ENCODE measurements at places on chromosomes 7 and 10.

GRCh38 chr7:111092406-111093236, 1.7 kb downstream of the LRRN3 start:
- DNase-seq = no peak

- no peak for DNase-seq
These were observed 36.1 kb downstream of the ABRAXAS2 start for GRCh38 chr10:124837687-124838086.

GRCh38 chr10:42960491-42960990, 116.3 kb upstream of the RET start:
- no peak for DNase-seq

DNA sequence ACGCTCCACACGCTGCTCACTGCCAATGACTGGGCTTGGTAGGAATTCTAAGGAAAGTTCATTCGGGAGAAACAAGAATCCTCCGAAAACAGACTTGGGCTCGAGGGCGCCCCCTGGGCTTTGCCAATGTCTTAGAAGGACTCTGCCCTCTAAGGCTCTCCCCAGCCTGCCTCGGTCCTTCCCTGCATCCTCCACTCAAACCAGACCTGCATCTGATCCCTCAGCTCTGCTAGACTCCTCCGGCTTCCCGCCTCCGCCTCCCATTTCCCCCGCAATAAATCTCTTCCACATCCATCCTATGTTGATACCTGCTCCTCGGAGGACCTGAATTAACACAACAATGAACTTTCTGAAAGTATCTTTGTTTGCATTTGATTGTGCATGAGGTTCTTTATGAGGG, 177.6 kb downstream of the PLPP4 start:
- no peak for DNase-seq

DNA sequence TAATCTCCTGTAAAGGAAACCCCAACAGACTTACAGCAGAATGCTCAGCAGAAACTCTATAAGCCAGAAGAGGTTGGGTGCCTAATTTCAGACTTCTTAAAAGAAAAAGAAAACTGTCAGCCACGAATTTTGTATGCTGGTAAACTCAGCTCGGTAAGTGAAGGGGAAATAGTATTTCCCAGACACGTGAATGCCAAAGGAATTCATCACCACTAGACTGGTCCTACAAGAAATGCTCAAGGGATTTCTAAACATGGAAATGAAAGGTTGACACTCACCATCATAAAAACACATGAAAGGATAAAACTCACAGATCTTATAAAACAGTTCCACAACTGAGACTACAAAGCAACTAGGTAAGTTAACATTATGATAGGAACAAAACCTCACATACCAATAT, 68.6 kb downstream of the GLCCI1 start:
- no peak for DNase-seq

GRCh38 chr7:74103219-74103772, 19.7 kb downstream of the LIMK1 start:
- DNase-seq = no peak

GRCh38 chr7:137873524-137873923, 26.8 kb upstream of the DGKI start:
- no peak for DNase-seq

GRCh38 chr7:15685358-15686294, 857 bp downstream of the MEOX2 start:
- DNase-seq = no peak

GRCh38 chr7:130191791-130192190, 13.4 kb downstream of the TMEM209 start:
- DNase-seq = no peak

DNA sequence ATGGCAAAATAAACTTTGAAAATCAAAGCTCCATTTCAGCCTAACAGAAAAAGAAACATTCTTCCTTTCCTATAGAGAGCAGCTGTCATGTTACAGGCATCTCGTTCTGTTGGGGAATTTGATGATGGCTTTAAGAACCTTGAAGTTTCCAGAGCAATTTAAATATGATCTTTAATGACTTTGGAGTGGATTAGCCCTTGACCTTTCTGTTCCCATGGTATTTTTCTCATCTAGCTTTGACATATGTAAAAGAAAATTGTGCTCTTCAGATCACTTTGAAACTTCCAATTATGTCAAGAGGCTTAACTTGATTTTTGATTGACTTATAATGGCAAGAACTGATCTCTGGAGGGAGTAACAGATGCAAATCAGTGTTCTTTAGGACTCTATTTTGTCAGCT, 157.6 kb upstream of the SEMA3E start:
- DNase-seq = no peak

DNA sequence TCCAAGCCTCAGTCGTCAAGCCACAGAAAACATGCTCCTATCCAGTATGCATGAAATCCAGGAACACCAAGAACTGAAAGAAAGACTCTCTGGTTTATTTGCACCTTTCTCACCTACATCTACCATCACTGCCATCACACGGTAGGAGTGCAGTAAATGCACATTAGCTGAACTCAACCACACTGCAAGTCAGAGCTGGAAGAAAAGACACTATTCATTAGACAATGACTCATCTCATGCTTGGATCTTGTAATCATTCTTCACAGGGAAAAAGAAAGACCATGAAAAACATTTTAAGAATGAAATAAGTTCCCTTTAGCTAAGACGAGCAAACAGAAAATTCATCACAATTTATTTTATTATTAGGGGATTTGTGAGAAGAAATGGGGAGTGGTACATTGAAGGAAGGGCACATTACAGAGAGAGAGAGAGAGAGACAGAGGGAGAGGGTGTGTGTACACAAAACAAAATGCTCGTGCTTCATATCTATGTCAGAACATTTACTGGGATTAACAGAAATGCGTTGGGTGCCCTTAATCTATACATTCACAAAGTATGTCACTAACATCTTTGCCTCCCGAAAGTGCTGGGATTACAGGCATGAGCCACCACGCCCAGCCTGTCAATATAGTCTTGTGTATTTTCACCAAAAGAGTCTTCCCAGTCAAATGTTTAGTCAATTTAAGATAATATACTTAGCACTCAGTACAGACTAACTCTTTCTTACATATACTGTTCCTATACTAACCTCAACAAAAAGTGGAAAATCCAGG, 324.9 kb downstream of the PARD3 start:
- no peak for DNase-seq

DNA sequence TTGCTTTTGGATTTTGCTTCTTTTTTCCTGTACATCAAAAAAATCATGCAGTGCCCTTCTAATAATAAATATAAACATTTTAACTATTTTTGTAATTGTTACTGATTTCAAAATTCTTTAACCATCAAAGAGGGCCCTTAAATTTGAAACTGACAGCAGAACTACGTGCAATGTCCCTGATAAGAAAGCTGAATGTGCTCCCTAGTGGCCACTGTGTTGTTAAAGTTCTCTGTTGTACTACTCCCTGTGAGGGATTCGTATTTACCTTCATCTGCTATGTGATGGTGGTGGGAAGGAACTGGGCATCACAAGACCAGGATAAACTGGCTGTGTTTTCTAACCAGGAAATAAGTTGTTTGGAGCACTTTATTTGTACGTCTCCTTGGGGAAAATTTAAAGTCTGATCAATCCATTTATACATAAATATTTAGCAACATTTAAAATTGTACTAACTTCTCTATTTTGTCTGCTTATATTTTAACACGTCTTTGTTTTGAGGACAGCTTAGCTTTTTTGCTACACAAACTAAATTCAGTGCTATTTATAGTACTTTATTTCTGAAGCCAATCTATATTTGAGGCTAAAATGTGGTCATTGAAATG, 322.4 kb downstream of the HGF start:
- peak; percentile 50 for DNase-seq

- DNase-seq = peak; percentile 6
These were observed 5.6 kb downstream of the SNX13 start for GRCh38 chr7:17934612-17935240.

- DNase-seq = no peak
These were observed 213.7 kb downstream of the CSTF2T start for GRCh38 chr10:51485668-51486067.

- DNase-seq = no peak
These were observed 1177.6 kb upstream of the C7orf33 start for GRCh38 chr7:147412782-147413556.

GRCh38 chr10:114767986-114768821, 53.4 kb upstream of the FHIP2A start:
- peak; percentile 3 for DNase-seq

GRCh38 chr7:151769188-151769821, 107.6 kb downstream of the PRKAG2 start:
- DNase-seq = no peak

GRCh38 chr7:22016507-22016906, 70.8 kb upstream of the CDCA7L start:
- DNase-seq = no peak

DNA sequence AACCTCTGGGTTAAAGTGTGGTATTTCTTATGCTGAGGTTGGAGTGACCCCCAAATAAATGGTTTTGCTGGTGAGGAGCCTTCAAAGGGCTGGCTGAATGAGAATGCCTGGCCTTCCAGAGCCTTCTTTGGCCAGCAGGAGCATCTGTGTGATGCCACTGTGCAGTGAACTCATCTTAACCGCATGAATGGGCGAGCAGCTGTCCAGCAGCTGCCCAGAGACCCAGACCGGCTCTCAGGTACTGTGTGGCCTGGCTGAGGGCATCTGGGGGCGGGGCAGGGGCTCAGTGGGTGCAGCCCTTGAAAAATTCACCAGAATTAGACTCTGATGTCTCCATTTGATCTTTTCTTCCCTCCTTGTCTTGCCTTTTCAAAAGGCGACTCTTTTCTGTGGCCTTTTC, 59.0 kb downstream of the SYPL1 start:
- DNase-seq = no peak

- DNase-seq = peak; percentile 78
These were observed 49.3 kb downstream of the FBXL13 start for GRCh38 chr7:103025341-103025740.

GRCh38 chr10:124301736-124302135, 117.0 kb downstream of the OAT start:
- no peak for DNase-seq

GRCh38 chr10:94102436-94102835, 108.7 kb downstream of the PLCE1 start:
- no peak for DNase-seq

DNA sequence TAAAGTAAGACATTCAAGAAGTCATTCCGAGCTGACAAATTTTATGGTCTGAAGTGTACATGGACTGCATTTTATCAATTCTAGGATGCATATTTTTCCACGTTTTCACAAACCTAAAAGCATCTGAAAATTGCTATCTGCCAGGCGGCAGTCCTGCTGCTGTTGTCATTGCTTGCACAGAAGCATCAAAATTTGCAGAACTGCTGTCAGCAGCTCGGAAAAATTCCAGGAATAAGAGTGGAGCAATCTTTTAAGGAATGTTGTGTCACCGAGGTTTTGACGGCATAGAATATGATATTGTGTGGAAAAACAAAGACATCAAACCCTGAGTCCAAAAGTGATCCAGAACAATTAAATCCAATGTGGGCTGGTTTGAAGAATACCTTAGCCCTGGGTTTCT, 61.4 kb downstream of the CHCHD3 start:
- DNase-seq = no peak

DNA sequence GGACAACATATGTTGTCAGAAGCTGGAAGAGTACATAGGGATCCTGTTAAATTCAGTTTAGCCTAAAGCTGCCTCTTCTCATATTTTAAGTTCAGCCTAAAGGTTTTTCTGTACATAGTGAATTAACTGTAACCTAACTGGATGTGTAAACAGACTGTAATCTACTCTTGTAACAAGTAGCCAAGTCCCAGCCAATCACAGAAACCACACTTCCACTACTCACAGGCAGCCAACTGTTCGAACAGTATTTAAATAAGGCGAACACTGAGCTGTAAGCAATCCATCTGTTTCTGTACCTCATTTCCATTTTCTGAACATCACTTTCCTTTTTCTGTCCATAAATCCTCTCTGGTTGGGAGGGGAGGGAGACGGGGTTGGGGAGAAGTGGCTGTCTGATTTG, 15.0 kb upstream of the STN1 start:
- no peak for DNase-seq

GRCh38 chr10:71432956-71433767, 36.4 kb downstream of the CDH23 start:
- no peak for DNase-seq

DNA sequence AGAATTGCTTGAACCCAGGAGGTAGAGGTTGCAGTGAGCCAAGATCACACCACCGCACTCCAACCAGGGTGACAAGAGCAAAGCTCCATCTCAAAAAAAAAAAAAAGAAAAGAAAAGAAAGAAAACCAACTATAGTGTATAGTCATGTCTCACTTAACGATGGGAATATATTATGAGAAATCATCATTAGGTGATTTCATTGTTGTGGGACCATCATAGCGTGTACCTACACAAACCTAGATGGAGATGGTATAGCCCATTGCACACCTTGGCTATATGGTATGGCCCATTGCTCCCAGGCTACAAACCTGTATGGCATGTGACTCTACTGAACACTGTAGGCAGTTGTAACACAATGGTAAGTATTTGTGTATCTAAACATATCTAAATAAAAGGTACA, 8.5 kb upstream of the GALNT11 start:
- DNase-seq = no peak

DNA sequence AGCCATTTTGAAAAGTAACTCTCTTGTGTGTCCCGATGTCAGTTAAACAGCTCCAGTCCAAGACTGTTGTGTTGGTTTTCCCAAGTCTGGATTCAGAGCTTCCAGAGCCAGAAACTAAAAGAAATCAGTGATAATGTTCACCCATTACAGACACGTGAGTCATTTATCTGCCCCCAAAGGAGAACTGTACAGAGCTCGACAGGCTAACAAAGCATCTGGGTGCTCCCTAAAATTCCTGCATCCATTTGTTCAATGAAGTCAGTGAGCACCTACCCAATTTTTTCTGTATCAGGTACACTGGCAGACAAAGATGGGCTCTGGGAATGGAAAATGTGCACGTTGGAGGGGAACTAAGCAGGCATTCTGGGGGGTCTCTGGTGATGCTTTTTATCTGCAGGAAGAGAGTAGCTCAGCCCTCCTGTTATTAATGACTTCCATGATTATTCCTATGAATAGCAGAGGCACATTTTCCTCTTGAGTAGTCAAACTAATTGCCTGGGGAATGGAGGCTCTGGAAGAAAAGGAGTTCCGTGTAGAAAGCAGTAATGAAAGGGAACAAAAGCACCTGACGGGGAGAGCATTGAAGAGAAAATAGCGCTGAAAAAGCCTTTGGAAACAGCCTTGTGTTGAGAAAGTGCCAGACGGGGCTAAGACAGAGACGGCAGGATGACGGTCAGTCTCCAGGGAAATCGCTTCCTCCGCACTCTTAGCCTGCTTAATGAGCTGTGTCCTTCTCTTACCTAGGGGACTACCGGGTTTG, 75.3 kb downstream of the GAD2 start:
- DNase-seq = no peak

DNA sequence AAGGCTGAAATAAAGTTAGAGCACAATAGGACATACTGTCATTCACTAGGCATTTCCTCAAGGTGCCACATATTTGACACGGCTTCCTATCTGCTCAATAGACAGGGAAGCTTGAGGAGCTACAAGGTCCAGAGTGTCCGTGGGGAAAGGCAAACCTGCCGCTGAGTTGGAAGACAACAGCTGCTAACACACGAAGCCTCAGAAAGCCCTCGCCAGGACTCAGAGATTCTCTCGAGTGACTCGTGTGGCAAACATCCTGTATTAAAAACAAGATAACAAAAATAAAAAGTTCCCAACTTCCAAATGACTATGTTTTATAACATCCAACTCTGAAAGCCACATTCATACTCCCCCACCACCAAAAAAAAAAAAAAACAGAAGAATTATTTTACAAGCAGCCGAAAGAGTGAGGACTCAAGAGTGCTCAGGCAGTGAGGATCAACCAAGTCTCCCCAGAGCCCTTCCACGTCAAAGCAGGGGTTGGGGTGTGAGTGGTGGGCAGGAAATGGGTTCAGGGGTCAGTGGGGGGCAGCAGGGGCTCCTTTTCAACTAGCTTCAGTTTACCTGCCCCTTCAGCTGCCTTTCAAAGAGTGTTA, 67.6 kb downstream of the STK17A start:
- DNase-seq = no peak

Measured in Kasumi-1 (cell line).